Large intestine (tissue), 12 donors: ENCODE measurements at places on chromosomes 2 and 18. TPM values are rescaled to one million over a fixed set of nuclear protein-coding genes. Genes with fewer than 3 reads are reported as not detected.

- H3K4me3 ChIP-seq = no peak overlapping the region
- no peak for DNase-seq
- H3K27me3 ChIP-seq = no peaks in the 10 kb centered on the region
These were observed 17.7 kb upstream of the CNDP1 start for GRCh38 chr18:74516271-74517235.

Gene GRB14
- polyA plus RNA-seq = 8.7 TPM

DNA sequence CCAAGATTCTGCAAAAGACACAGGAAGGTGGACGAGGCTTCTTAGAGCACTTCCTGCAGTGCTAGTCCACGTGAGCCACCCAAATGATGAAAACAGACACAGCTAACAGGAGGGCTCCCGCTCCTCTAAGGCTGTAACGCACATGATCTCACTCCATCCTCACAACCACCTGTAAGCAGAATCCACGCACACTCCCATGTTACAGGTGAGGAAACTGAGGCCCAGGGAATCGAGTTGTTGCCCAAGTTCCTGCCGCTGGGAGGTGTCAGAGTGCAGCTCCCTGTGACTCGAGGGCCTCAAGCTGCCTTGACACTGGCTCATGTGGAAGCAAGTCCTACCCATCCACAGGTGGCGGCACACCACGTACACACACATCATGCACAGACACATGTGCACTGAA lies 4.4 kb downstream of the DNMT3A start:
- no peaks in the 10 kb centered on the region for H3K27me3 ChIP-seq
- no peak overlapping the region for H3K27ac ChIP-seq
- no peak overlapping the region for H3K4me3 ChIP-seq
- no peak for DNase-seq
- H3K36me3 ChIP-seq = peaks cover 15% of the 10 kb centered on the region

Gene KCNF1
- polyA plus RNA-seq = 1.3 TPM

Gene EGR4
- polyA plus RNA-seq = 0.04 TPM

DNA sequence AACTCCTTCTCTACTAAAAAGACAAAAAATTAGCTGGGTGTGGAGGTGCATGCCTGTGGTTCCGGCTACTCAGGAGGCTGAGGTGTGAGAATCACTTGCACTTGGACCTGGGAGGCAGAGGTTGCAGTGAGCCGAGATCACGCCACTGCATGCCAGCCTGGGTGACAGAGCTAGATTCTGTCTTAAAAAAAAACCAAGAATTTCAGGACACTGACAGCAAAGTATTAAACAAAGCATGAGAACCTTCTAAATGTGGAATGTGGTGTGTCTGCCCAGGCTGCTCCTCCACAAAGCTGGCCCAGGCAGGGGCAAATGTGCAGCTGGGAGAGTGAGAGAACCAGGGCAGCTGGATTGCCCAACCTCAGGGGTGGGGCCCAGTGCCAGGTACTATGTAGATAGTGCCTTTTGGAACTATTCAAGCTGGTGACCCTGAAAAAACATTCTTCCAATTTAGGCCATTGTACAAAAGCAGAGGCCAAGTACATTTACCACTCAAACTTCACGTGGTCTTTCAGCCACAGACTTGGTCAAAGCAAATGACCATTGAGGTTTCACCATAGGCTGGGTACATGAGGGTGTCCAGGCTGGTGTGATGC lies 6.7 kb upstream of the UGT1A5 start:
- no peak overlapping the region for H3K4me3 ChIP-seq
- DNase-seq = peak; percentile 39
- H3K4me1 ChIP-seq = peaks cover 10% of the 10 kb centered on the region
- no peaks in the 10 kb centered on the region for H3K27me3 ChIP-seq
- no peak overlapping the region for H3K27ac ChIP-seq
- no peaks in the 10 kb centered on the region for H3K36me3 ChIP-seq

- H3K4me3 ChIP-seq = no peak overlapping the region
- H3K36me3 ChIP-seq = no peaks in the 10 kb centered on the region
- no peak overlapping the region for H3K27ac ChIP-seq
- no peak for DNase-seq
- no peaks in the 10 kb centered on the region for H3K4me1 ChIP-seq
- no peaks in the 10 kb centered on the region for H3K27me3 ChIP-seq
These were observed 11.8 kb downstream of the LAMA3 start for GRCh38 chr18:23701017-23701416.

- peak overlapping the region; percentile 23 for H3K27ac ChIP-seq
- DNase-seq = no peak
- H3K27me3 ChIP-seq = no peaks in the 10 kb centered on the region
- H3K36me3 ChIP-seq = no peaks in the 10 kb centered on the region
These were observed 606.3 kb downstream of the METTL4 start for GRCh38 chr18:1965016-1965415.

- DNase-seq = no peak
- no peak overlapping the region for H3K27ac ChIP-seq
- H3K4me1 ChIP-seq = peaks cover 10% of the 10 kb centered on the region
These were observed 58.9 kb downstream of the TMEM131 start for GRCh38 chr2:97936881-97937280.

- peak; percentile 84 for DNase-seq
- peaks cover 28% of the 10 kb centered on the region for H3K4me1 ChIP-seq
These were observed 19.1 kb downstream of the MXD1 start for GRCh38 chr2:69933839-69934613.

Gene TXNDC2
- 0.03 TPM for polyA plus RNA-seq

DNA sequence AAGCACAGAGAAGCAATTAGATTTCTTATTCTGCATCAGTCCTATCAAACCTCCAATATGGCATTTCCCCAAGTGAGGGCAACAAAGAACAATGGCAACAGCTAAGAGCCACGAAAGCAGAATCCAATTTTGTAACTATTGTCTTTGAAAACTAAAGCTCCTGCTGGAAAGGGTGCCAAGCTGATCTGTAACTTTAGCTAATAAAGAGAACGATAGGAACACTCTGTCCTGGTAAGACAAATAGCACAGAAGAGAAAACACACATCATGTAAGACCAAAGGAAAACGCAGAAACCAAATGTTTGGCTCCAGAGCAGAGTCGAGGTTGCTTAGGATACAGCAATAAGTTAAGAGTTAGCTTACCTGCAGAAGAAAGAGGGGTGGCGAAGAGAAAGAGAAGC lies 160.5 kb downstream of the STK39 start:
- no peak overlapping the region for H3K4me3 ChIP-seq
- H3K27ac ChIP-seq = no peak overlapping the region
- DNase-seq = no peak
- no peaks in the 10 kb centered on the region for H3K27me3 ChIP-seq
- no peaks in the 10 kb centered on the region for H3K4me1 ChIP-seq

GRCh38 chr2:62663411-62663810 lies 42.1 kb upstream of the EHBP1 start:
- peaks cover 3% of the 10 kb centered on the region for H3K4me1 ChIP-seq
- no peak for DNase-seq
- no peaks in the 10 kb centered on the region for H3K27me3 ChIP-seq

DNA sequence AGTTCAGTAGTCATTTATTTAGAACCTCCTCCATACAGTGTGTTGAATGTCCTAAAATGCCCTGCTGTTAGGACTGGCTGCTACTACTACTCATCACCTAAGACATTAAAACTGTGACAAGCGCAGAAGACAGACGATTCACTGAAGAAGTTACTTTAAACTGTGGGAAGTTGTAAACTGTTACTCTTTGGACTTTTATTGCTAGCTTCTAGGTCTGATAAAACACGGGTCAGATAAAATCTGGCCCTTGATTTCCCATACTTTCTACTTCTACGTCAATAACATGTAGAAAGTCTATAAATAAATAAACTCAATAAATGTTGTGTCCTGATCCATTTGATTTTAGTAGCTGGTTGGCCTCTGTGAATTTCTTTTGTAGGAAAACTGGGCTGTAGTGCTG lies 113.4 kb downstream of the ICA1L start:
- DNase-seq = no peak
- no peak overlapping the region for H3K27ac ChIP-seq
- H3K4me3 ChIP-seq = no peak overlapping the region
- H3K27me3 ChIP-seq = no peaks in the 10 kb centered on the region
- peaks cover 23% of the 10 kb centered on the region for H3K36me3 ChIP-seq

- no peak for DNase-seq
- peaks cover 19% of the 10 kb centered on the region for H3K36me3 ChIP-seq
- H3K27me3 ChIP-seq = no peaks in the 10 kb centered on the region
These were observed 72.3 kb upstream of the NFATC1 start for GRCh38 chr18:79323471-79323870.

Gene REG3A
- 1.4 TPM for polyA plus RNA-seq

- no peaks in the 10 kb centered on the region for H3K27me3 ChIP-seq
- H3K27ac ChIP-seq = no peak overlapping the region
- H3K4me3 ChIP-seq = no peak overlapping the region
- no peak for DNase-seq
- H3K4me1 ChIP-seq = no peaks in the 10 kb centered on the region
These were observed 212.7 kb upstream of the FSHR start for GRCh38 chr2:49367003-49367402.

DNA sequence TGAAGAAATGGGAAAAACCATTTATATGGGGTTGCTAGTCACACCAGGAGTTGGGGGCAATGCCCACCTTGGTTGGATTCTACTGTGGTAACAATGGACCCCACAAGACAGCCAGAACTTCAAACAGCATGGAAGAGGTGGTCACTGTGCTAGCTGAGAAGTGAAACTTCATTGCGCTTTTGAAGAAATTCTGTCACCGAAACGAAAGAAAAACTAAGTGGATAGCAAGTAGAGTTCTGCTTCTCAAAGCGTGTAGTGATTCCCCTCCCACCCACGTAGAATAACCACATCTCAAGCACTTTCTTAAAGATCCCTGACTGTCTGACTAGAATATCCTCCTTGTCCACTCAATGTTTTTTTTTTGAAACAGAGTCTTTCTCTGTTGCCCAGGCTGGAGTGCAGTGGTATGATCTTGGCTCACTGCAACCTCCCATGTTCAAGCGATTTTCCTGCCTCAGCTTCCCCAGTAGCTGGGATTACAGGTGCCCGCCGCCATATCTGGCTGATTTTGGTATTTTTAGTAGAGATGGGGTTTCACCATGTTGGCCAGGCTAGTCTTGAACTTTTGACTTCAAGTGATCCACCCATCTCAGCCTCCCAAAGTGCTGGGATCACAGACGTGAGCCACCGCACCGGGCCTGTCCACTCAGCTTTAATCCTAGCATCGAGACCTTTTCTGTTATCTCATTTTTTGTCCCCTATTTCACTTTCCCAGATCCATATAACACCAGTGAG lies 30.1 kb upstream of the CCL20 start:
- peaks cover 19% of the 10 kb centered on the region for H3K4me1 ChIP-seq
- H3K36me3 ChIP-seq = no peaks in the 10 kb centered on the region
- DNase-seq = no peak
- H3K4me3 ChIP-seq = no peak overlapping the region

GRCh38 chr2:62176801-62177200 lies 19.1 kb upstream of the B3GNT2 start:
- no peaks in the 10 kb centered on the region for H3K36me3 ChIP-seq
- H3K27ac ChIP-seq = no peak overlapping the region
- no peaks in the 10 kb centered on the region for H3K27me3 ChIP-seq
- H3K4me3 ChIP-seq = no peak overlapping the region
- DNase-seq = peak; percentile 13
- H3K4me1 ChIP-seq = no peaks in the 10 kb centered on the region

- H3K4me1 ChIP-seq = no peaks in the 10 kb centered on the region
- H3K27ac ChIP-seq = no peak overlapping the region
- no peaks in the 10 kb centered on the region for H3K36me3 ChIP-seq
- no peaks in the 10 kb centered on the region for H3K27me3 ChIP-seq
These were observed 209.6 kb upstream of the SLC39A10 start for GRCh38 chr2:195447323-195447975.

Gene DHRS9
- polyA plus RNA-seq = 0.48 TPM

Gene ADAM23
- 3.3 TPM for polyA plus RNA-seq

- peaks cover 33% of the 10 kb centered on the region for H3K27me3 ChIP-seq
- H3K27ac ChIP-seq = peak overlapping the region; percentile 27
- peaks cover 8% of the 10 kb centered on the region for H3K4me1 ChIP-seq
- peak overlapping the region; percentile 66 for H3K4me3 ChIP-seq
These were observed 2.2 kb downstream of the NOL4 start for GRCh38 chr18:34222307-34223163.

Gene MC2R
- 0.06 TPM for polyA plus RNA-seq

- peak overlapping the region; percentile 56 for H3K27ac ChIP-seq
- peaks cover 46% of the 10 kb centered on the region for H3K4me1 ChIP-seq
- DNase-seq = no peak
- H3K27me3 ChIP-seq = no peaks in the 10 kb centered on the region
- H3K4me3 ChIP-seq = no peak overlapping the region
These were observed 121.3 kb upstream of the ZFP36L2 start for GRCh38 chr2:43347746-43348145.

Gene CNRIP1
- 18.6 TPM for polyA plus RNA-seq

DNA sequence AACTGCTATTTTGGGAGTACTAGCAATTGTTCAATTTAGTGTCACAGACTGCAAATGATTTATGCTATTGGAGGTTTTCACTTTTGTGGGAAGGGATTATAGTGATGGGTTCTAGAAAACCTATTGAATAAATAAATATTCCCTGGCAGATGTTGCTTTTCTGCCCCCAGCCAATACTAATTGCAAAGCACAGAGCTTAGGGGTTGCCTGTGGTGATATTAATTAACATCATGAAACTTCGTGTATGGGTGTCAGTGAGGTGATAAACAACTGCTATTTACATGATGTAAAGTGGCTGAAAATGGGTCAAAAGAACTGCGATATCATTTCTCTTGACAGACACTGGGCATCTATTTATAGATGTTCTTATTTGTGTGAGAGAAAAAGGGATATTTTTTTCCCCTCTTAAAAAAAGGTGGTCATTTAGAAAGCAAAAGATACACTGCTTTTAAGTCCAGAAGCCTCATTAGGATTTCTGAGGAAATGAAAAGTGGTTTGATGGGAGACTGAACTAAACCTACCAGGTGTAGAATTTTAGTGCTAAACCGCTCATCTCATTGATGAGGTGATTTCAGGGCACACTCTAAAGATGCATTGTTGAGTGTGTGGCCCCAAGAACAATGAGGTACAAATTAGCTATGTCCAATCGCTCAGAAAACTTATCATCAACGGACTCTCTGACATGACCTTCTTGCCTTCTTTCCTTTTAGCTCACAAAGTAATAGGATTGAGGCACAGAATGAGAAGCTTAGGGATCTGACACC lies 116.7 kb upstream of the CHST9 start:
- H3K27ac ChIP-seq = no peak overlapping the region
- H3K36me3 ChIP-seq = no peaks in the 10 kb centered on the region
- no peak overlapping the region for H3K4me3 ChIP-seq
- H3K4me1 ChIP-seq = no peaks in the 10 kb centered on the region
- DNase-seq = no peak

GRCh38 chr2:215357660-215358059 lies 45.8 kb downstream of the ATIC start:
- DNase-seq = no peak
- peaks cover 28% of the 10 kb centered on the region for H3K36me3 ChIP-seq
- no peaks in the 10 kb centered on the region for H3K4me1 ChIP-seq
- no peak overlapping the region for H3K27ac ChIP-seq
- H3K27me3 ChIP-seq = no peaks in the 10 kb centered on the region
- H3K4me3 ChIP-seq = no peak overlapping the region

Gene NEU4
- polyA plus RNA-seq = 0.67 TPM

DNA sequence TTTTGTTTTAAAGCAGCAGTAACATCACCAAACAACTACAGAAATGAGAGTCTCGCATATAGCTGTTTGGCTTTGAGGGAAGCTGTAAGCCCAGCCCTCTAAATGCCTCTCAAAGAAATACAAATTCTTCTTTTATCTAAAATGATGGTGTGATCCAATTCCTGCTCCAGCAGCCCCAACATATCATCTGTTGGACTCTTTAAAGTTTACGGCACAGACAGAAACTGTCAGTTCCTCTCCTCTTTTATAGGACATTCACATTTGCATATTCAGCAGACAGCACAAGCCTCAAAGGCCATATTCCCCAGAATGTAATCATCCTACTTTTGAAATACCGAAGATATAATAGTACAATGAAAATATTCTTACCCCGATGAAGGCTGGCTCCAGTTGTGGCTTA lies 216.9 kb upstream of the REV1 start:
- no peak overlapping the region for H3K27ac ChIP-seq
- H3K4me1 ChIP-seq = no peaks in the 10 kb centered on the region
- H3K4me3 ChIP-seq = no peak overlapping the region
- no peak for DNase-seq
- H3K36me3 ChIP-seq = no peaks in the 10 kb centered on the region
- H3K27me3 ChIP-seq = peaks cover 3% of the 10 kb centered on the region
